ENCODE measurements at places on chromosomes 13 and 19.
A peak's percentile ranks its signal among the peaks of the same experiment; 100 is the strongest.

- no peak for DNase-seq
These were observed 7.2 kb downstream of the VASP start for GRCh38 chr19:45514376-45515051.

- no peak for DNase-seq
These were observed 181.3 kb downstream of the LIG4 start for GRCh38 chr13:108033800-108034707.

DNA sequence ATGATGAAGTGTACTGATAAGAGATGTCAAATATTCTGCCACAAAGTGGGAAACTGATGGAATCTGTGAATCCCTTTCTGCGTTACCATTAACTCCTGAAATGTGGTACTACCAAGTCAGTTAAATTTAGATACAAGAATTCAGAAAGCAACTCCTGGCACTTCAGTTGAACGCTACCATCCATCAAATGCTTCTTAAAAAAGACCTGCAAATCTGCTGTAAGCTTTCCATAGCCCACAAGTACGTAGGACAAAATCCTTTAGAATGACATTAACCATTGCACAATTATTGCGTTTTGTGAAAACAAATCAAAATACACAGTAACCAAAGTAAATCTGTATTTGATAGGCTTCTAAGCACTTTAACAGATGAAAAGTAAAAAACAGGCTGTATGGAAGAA, 5.4 kb downstream of the SMAD9 start:
- DNase-seq, result no peak

DNA sequence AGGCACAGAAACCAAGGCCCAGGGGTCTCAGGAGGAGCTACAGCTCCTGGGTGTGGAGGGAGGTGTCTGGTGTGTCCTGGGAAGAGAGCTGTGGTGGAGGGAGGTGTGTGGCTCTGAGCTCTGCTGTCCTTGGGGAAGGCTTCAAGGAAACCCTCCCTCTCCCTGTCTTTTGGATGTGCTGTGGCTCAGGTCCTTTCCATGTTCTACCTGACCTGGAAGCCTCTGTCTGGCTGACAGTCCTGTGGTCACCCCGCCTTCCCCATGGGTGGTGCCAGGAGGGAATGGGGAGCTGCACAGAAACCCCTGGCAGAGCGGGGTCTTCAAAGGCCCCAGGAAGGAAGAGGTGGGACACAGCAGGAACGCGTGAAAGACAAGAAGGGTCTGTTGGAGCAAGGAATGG, 617 bp upstream of the CEACAM7 start:
- DNase-seq, result peak; percentile 77

DNA sequence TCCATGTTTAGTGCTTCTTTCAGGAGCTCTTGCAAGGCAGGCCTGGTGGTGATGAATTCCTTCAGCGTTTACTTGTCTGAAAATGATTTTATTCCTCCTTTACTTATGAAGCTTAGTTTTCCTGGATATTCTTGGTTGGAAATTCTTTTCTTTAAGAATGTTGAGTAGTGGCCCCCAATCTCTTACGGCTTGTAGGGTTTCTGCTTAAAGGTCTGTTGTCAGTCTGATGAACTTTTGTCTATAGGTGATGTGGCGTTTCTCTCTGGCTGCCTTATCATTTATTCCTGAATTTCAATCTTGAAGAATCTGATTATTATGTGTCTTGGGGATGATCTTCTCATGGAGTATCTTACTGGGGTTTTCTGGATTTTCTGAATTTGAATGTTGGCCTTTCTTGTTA, 26.0 kb downstream of the ZNF430 start:
- no peak for DNase-seq

DNA sequence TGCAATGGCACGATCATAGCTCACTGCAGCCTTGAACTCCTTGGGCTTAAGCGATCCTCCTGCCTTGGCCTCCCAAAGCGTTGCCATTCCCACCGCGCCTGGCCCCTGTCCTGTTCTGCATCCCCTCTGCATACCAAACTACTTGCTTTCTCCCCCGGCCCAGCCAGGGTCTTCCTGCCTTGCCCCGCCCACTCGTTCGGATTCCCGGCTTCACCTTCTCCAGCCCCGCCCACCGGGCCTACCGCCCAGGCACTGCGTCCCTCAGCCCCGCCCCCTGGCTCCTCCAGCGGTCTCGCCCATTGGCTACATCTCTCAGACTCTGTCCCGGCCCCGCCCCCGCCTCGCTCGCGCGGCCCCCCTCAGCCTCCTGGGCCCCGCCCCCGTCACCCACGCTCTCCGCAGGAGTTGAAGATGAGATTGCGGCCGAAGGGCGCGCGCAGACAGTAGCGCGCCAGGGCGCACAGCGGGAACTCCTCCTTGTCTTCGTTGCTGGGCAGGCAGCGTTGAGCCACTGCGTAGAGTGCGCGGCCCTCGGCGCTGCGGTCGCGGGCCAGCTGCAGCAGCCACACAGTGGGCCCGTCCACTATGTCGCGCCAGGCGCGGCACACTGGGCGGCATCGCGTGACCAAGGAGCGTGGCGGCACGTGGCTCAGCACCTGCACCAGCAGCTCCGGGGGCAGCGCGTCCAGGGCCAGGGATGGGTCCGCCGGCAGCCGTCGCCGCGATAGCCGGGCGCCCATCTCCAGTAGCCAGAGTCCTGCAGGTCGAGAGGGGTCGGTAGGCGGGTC, 19.0 kb downstream of the MRPS12 start:
- DNase-seq, result peak; percentile 95

- peak; percentile 42 for DNase-seq
These were observed 32.5 kb upstream of the TFDP1 start for GRCh38 chr13:113552079-113552478.

- no peak for DNase-seq
These were observed 367.2 kb downstream of the DNAJC15 start for GRCh38 chr13:43390619-43391018.

GRCh38 chr13:23868521-23868920, 20.7 kb downstream of the MIPEP start:
- no peak for DNase-seq

DNA sequence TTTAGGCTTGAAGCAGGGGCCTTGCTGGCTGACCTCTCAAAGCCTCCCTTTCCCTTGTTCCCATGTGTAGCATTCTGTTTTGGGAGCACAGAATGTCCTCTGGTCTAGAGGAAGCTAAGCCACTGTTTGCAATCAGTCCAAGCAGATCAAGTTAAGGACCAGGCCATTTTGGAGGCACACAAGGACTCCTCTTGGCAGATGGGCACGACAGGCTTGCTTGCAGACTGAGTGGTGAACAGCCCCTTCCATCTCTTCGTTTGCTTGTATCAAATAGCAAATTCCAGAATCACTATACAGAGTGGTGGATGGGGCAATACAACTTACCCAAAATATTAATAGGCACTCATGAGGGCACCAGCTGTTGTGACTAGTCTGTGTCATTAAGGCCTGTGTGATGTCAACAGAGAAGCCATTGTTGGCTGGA, 215.5 kb upstream of the SERP2 start:
- no peak for DNase-seq

GRCh38 chr19:6667114-6667627, 2.8 kb downstream of the TNFSF14 start:
- no peak for DNase-seq

GRCh38 chr13:21330126-21330861, 128.8 kb downstream of the ZDHHC20 start:
- no peak for DNase-seq

DNA sequence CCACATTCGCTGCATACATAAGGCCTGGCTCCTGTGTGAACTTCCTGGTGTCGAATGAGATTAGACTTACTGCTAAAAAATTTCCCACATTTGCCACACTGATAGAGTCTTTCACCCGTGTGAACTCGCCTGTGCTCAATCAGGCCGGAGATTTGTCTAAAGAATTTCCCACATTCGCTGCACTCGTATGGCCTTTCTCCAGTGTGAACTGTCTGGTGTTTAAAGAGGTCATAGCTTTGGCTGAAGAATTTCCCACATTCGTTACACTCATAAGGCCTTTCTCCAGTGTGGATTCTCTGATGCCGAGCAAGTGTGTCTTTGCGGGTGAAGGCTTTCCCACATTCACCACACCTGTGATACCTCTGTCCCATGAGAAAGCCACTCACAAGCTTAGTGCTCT, 6.5 kb downstream of the ZNF671 start:
- DNase-seq, result no peak

DNA sequence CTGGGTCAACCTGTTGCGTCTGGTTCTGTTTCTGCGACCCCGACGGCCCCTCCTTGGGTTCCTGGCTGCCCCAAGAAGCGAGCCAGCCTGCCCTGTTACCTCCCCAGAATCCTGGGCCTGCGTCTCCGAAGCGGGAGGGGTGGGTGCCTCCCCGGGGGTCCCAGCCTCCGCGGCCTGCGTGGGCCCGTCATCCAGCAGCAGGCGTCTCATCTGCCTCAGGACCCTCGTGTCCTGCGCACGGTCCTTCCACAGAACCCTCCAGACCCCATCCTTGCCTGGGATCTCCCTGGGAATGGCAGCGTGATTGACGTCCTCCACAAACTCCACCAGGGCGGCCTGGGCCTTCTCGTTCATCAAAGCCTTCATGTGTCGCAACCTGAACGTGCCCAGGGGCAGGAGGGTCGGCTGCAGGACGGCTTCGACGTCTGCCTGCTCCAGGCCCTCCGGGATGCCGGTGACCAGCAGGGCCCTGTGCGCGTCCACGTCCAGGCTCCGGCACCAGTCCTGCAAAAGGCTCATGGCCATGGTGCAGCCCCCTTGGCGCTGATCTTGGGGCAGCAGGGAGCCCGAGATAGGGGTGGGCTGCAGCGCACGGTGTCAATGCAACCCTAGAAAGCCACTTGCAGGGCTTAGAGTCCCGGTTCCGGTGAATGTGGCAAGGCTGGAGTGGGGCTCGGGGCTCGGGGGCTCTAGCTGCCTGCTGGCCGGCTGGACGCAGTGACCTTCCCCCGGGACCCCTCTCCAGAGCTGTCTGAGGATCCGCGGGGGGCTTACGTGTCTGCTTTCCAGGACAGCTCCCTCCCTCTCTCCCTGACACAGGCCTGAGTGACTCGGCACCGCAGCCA, 504 bp downstream of the PNMA8B start:
- DNase-seq, result no peak

GRCh38 chr19:40274585-40275544, 10.3 kb downstream of the AKT2 start:
- DNase-seq, result no peak

DNA sequence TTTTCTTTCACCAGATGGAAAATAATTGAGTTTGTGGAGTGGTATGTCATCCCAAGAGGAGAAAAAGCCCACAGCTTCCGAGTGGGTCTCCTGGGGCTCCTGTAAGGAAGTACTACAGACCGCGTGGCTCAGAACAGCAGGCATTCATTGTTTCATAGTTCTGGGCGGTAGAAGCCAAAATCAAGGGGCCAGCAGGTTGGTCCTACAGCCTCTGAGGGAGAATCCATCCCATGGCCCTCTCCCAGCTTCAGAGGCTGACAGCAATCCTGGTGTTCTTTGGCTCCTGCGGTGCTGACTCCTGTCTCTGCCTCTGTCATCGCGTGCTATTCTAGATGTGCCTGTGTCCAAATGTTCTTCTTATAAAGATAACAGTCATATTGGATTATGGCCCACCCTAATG, 362.6 kb downstream of the FGF14 start:
- no peak for DNase-seq

GRCh38 chr19:41225238-41226052, 6.4 kb downstream of the AXL start:
- peak; percentile 95 for DNase-seq

DNA sequence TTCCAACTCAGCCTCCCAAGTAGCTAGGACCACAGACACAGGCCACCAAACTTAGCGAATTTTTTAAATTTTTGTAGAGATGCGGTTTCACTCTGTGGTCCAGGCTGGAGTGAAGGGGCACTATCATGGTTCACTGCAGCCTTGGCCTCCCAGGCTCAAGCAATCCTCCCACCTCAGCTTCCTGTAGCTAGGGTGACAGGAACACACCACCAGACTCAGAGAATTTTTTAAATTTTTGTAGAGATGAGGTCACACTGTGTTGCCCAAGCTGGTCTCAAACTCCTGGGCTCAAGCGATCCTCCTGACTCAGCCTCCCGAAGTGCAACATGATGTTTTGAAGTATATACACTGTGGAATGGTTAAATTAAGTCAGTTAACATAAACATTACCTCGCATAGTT, 263.6 kb downstream of the OXGR1 start:
- no peak for DNase-seq

DNA sequence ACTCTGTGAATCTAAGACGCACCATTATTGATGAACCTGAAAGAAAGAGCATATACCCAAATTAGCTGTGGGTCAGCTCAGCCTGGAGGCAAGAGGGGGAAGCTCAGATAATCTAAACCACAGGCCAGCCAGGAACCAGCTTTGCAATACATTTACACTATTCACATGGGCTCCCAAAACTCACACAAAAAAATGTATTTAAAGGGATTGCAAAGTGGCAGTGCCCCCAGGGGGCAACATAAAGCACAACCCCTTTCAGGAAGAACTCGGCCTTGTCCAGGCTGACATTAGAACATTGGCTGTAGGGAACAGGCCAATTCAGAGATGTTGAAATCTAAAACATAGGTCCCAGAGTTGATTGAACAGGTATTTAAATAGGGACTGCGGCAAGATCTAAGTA, 3.2 kb upstream of the PROZ start:
- no peak for DNase-seq

- DNase-seq, result no peak
These were observed 471.8 kb downstream of the LIG4 start for GRCh38 chr13:107743526-107743925.

DNA sequence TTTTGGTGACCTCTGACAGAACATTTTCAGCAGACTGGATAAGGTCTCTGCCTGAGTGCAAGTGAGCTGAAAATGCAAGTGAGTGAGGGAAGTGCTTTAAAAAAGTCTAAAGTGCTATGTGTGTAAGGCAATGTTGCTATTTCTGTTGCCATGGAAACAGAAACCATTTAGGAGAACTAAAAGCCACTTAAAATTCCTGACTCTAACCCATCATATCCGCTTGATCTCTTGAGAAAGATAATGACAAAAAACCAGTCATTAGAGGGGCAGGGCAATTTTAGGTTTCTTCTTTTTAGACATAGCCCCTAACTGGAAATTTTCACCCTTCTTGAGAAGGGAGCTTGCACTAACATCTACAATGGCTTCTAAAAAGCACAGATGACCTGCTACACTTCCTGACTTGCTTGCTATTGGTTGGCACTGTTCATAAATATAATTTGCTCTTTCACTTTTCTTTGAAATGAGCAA, at the start of gene CYSLTR2:
CYSLTR2 (plus strand) TSS at position 458 of the 468 bp plus-strand sequence. CDS start 52,889 bp downstream, outside the sequence.
- DNase-seq, result peak; percentile 31

GRCh38 chr19:16470911-16471811, 609 bp downstream of the EPS15L1 start:
- DNase-seq, result no peak

DNA sequence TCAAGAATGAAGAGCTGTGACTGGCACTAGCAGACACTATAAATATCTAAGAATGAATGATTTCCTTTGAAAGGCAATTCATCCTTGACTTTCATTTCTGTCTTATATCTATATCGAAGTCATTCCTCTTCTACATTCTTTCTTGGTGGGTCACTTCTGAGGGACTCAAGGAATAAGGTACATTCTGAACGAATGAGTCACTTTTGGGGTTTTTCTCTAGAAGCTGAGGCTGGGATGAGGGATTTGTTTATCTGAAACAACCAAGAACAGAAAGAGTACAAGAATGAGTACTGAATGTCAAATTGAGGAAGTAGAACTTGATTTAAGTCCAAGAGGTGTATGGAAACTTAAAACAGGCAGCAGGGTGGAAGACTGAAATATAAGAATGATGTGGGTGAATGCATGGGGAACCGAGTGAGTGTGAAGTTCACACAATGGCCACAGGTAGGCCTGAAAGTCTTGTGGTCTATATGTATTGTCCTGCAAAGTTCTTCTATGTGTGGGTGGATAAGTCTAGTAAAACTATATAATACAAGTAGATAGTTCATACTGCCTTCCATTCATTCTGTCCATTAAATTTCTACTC, 343.9 kb downstream of the OXGR1 start:
- no peak for DNase-seq

GRCh38 chr19:17610384-17610783, 54.9 kb downstream of the COLGALT1 start:
- no peak for DNase-seq

- no peak for DNase-seq
These were observed 9.3 kb downstream of the BORA start for GRCh38 chr13:72737033-72737432.

Data from esophagus muscularis mucosa (tissue), 4 donors.